A673 (cell line): ENCODE measurements at places on chromosomes 12 and 14. TPM values are rescaled to one million over a fixed set of nuclear protein-coding genes. Genes with fewer than 3 reads are reported as not detected.

OTX2 gene
- 129 and 147 TPM in 2 replicates for total RNA-seq

CRIP1 gene
- 42.4 and 47.7 TPM in 2 replicates for total RNA-seq

ACSM4 gene
- total RNA-seq = not detected in 2 replicates

GRCh38 chr12:57958061-57958657, 16.8 kb downstream of the ATP23 start:
- H3K27me3 ChIP-seq = no peaks in the 10 kb centered on the region
- no peak overlapping the region for H3K4me3 ChIP-seq
- H3K4me1 ChIP-seq = no peaks in the 10 kb centered on the region
- DNase-seq = no peak
- H3K36me3 ChIP-seq = peaks cover 7% of the 10 kb centered on the region

DNA sequence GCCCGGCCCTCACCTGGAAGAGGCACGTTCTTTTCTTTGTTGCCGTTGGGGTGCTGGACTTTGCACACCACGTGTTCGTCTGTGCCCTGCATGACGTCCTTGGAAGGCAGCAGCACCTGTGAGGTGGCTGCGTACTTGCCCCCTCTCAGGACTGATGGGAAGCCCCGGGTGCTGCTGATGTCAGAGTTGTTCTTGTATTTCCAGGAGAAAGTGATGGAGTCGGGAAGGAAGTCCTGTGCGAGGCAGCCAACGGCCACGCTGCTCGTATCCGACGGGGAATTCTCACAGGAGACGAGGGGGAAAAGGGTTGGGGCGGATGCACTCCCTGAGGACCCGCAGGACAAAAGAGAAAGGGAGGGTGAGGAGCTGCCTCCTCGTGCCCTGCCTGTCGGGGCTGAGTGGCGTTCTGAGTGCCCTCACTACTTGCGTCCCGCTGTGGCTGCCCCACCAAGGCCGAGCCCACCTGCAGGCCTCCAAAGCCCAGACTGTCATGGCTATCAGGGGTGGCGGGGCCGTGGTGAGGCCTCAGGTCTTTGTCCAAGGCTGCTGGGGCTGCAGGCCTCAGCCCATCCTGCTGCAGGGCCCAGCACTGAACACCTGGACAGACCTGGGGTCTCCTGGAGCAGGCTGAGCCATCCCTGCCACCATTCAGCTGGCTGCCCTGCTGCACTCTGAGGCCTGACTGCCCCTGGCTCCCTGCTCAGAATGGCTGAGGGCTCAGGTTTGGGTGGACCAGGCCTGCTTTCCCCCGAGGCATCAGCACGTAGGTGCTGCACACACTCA, 329.7 kb downstream of the TMEM121 start:
- no peaks in the 10 kb centered on the region for H3K36me3 ChIP-seq
- no peak for DNase-seq
- H3K27me3 ChIP-seq = peaks cover 4% of the 10 kb centered on the region

GRCh38 chr12:77592836-77593235, 237.9 kb upstream of the NAV3 start:
- no peaks in the 10 kb centered on the region for H3K27me3 ChIP-seq
- no peaks in the 10 kb centered on the region for H3K4me1 ChIP-seq
- no peak overlapping the region for H3K27ac ChIP-seq
- no peak overlapping the region for H3K4me3 ChIP-seq
- DNase-seq = no peak

DNA sequence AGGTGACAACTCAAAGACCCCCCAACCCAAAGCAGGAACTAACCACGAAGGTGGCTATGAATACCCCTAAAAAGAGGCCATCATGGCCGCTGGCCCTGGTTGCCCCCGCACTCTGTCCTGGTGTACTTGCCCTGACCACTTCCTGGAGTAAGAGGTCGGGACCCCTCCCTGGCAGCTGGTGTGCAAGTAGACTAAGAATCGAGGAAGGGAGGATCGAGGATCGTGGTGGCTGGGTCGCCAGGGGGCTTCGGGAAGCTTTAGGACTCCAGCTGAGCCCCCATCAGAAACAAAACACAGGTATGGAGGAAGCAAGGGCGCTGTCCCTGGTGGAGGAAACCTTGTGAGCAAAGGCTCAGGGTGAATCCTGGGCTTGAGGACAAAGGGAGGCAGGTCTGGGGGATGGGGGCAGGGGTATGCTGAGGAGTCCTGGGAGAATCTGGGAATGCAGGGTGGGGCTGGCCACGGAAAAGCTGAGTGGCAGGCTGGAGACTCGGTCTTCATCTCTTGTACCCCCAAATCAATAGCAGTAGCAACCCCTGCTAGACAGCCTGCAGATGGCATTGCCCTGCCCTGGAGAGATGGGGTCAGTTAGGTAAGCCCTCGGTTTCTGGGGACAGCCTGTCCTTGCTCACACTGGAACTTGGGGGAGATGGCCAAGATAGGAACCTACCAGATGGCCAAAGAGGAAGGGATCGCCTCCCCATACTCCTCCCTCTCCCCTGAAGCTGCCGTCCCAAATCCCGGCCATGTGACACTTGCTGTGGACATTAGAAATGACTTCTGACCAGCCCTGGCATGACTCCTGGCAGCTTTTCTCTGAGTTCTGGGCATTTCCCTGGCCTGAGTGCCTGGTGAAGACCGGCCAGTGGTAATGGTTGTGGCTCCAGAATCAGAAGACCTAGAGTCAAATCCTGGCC, 45.3 kb upstream of the ESRRB start:
- no peak overlapping the region for H3K4me3 ChIP-seq
- H3K27ac ChIP-seq = no peak overlapping the region
- H3K4me1 ChIP-seq = no peaks in the 10 kb centered on the region
- peaks cover 59% of the 10 kb centered on the region for H3K27me3 ChIP-seq

DNA sequence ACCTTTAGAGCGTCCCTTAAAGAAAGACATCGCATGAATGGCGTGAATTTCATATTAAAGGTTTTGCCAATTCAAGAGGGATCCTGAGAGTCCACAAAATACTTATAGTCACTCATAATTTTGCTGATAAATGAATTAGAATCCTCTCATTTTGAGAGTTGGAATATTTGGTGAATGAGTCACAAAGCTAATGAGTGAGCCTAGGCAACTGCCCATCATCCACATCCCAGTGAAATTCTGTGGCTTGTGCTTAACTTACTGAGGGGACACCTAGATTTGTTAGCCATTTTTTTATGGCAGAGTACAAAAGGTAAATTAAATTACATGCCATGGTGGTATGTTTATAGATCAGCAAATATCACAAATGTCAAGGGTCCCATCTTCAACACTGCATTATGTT, 12.7 kb upstream of the NOXRED1 start:
- no peak overlapping the region for H3K27ac ChIP-seq
- no peaks in the 10 kb centered on the region for H3K27me3 ChIP-seq
- no peak overlapping the region for H3K4me3 ChIP-seq
- DNase-seq = no peak
- peaks cover 16% of the 10 kb centered on the region for H3K36me3 ChIP-seq
- H3K4me1 ChIP-seq = no peaks in the 10 kb centered on the region
